Activated T-cell treated with anti-CD3 and anti-CD28 coated beads, Interleukin-2, amount 50 U/mL, for 1 hour (primary cell): ENCODE measurements at places on chromosomes 5 and 9.

- no peak for DNase-seq
Observed at GRCh38 chr5:13572163-13572562, 372.3 kb downstream of the DNAH5 start.

GRCh38 chr5:69160651-69161050 lies 6.3 kb upstream of the CCNB1 start:
- DNase-seq = no peak

DNA sequence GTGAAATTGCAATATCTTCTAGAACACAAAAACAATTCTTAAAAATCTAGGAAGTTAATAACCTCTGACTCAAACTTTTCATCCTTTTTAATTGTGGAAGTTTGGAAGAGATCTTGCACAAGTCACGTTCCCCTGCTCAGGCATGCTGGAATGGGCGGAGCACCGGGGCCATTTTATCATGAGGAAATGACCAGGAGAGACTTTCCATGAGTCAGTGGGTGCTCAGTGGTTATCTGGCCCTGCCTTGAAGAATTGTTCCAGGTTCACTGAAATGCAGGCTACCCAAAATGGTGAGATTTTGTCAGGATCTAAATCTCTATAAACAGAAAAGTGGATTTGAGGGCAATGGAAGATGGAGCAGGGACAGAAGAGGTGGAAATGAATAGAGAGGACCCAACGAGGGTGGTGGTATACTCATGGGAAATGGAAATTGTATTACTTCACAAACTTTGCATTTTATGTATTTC lies 61.2 kb downstream of the FYB1 start:
- DNase-seq = no peak

DNA sequence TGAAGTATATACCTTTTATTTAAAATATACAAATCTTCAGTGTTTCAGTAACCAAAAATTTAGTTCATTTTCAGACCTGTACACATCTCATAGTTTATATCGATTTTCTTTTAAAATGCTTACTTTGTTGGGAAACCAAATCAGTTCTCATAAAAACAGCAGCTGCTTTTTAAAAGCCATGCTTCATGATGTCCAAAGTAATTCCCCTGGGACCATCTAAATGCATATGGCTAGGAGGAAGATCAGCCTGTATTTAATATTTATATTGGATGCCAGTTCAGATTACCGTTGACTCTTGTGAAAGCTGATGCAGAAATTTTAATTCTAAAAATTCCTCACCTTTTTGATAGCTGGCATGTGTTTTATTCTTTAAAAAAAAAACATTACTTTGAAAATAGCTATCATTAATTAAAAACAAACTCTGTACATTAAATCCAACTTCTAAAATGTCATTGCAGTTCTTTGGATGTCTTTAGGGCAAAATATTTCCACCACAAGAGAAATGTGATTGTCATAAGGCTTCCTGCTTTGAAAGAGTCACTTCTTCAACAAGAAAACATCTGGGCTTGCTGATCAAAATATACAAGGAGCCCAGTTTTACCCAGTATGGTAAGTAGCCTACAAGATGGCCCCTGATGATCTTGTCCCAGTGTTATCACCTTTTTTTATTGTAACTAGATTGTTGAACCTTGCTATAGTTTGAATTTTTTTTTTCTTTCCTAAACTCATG lies 1242.9 kb upstream of the CDH6 start:
- DNase-seq = no peak

GRCh38 chr5:121025671-121026070 lies 561.6 kb downstream of the PRR16 start:
- no peak for DNase-seq
